ENCODE measurements at places on chromosomes 1 and 21.

DNA sequence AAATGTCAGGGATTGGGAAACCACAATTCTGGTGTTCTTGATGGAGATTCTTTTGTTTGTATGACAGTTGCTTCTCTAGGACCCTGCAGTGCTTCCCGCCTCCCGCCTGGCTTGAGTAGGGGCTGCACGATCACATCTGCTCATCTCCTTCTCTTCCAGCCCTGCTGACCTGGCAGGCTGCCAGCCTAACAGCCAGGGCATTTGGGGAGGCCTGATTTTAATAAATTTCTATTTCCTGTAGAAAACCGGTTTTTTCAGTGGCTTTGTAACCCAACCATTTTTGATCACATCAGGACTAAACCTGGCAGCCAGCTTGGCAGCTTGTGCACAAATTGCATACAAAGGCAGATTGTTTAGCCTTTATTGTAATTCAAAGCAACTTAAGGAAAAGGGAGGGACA lies 78.9 kb downstream of the UBE2U start:
- no peak for DNase-seq

DNA sequence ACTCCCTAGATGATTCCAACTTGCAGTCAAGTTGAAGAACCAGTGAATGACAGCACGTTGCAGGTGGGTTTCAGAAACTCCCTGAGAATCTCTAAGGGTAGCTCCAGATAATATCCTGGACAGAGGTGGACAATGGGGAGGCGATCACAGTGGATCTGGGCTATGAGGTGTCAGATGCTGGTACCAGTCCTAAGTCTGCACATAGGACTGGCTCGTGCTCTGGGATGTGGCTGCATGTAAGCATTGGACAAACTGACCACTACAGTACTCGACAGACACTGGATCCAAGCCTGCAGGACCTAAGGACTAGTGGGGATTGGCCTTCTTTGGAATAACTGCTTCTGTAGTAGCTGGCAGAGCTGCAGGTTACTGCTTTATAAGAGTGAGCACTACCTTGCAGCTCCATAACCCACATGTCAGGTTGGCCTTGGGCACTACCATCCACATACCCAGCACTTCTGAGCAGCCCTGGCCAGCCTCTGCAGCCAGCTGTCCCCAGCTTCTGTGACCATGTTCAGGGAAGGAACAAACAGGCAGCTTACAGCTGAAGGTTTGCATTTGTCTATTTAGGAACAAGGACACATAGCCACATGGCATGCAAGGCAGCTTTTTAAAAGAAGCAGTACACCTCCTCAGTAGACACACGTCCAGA lies 33.2 kb upstream of the DNAH14 start:
- DNase-seq = no peak

DNA sequence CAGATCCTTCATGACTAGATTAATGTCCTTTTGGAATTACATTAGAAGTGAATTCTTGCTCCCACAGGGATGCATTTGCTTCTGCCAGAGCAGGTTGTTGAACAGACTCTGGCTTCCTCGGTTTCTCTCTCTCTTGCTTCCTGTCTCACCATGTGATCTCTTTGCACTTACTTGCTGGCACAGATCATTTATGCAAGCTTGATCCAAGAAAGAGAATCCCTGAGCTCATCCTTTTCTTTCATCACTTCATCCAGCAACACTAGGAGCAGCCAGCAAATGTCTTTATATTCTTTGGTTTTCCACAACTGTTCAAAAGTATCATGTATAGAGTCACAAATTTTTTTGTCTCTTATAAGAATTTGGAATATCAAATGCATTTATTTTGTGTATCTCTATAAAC lies 313.5 kb downstream of the ZNF326 start:
- no peak for DNase-seq

DNA sequence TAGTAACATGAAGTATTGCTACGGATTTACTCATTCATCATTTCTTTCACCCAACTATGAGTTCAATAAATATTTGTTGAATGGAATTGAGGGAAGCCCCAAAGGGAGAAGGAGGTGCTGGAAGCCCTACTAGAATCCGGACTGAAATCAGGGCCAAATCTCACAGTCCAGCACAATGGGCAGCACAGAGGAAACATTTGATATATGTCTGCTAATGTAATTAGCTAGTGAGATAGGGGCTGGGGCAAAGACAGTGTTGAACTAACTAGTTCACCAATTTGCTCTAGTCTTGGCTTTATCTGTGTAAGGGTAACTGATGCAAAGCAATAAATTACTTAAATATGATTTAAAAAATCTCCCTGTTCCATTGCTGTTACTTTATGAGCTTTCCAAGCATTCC lies 26.1 kb upstream of the SLC30A1 start:
- no peak for DNase-seq

DNA sequence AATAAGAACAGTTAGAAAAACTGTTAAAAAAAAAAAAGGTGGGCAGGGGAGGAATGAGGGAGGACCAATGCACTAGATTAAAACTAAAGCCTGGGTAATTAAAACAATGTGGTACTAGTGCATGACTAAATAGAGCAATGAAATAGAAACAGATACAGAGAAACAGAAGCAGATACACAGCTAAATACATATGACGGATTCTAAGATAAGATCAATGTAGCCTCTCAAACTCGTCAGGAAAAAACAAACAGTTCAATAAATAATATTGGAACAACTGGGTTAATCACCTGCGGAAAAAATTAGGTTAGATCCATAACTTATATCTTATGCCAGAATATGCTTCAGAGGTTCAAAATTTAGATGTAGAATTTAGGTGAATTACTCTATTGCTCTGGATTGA lies 68.2 kb downstream of the ERO1B start:
- no peak for DNase-seq

- DNase-seq = no peak
These were observed 4.7 kb downstream of the DNALI1 start for GRCh38 chr1:37561133-37562132.

DNA sequence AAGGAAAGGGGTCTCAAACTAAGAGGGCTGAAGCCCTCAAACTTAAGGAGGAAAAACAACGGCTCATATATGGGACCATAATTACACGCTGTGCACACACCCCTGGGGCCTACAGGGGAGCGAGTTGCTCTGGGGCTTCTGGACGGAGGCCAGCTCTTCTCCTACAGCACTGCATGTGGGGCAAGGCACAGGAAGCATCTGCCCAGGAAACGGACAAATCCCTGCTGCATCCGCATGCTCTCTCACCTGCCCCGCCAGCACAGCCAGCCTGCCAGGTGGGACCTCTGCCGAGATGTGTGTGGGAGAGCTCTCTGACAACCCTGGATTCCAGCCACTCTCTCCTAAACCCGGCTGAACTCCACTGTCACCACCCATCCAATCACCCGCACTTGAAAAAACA lies 54.1 kb downstream of the MRPL37 start:
- DNase-seq = no peak

- DNase-seq = no peak
These were observed 56.7 kb downstream of the KCNC4 start for GRCh38 chr1:110266834-110267233.

- DNase-seq = no peak
These were observed 16.2 kb downstream of the KCNJ10 start for GRCh38 chr1:160053548-160054365.

DNA sequence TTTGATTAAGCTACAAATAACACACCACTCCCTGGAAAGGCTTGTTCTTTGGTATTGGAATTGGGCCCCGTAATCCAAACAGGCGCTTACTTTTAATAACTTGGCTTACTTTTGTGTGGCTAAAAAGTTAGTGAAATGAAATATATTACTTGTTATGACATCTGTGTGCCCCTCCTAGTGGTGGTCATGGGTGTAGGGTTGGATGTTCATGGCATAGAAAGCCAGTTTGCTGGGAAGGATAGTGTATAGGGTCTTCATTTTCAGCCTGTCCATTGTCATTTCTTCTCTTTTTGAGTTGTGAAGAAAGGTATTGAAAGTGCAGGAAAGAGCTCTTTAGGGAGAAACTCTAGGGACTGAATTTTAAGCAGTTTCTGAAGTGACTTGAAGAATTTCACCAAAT lies 5.9 kb downstream of the CDC14A start:
- DNase-seq = no peak

DNA sequence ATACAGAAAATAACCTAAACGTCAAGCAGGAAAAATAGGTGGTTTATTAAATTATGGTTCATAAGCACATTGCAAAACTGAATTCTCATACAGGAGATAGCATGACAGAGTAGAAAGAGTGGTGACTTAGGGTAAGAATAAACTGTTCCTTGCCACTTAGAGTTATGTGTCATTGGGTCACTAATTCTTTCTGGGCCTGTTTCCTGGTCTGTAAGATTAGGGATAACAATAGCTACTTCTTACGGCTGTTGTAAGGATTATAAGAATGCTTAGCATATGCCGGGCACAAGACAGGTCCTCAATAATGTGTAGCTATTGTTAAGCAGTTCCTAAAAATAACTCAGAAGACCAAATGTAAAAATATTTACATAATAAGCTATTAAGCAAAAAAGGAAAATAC lies 24.2 kb downstream of the SNRNP40 start:
- no peak for DNase-seq

- no peak for DNase-seq
These were observed 28.0 kb upstream of the ATP1A1 start for GRCh38 chr1:116345011-116345410.

- DNase-seq = no peak
These were observed 57.9 kb upstream of the FMOD start for GRCh38 chr1:203408486-203409481.

GRCh38 chr1:62989497-62989896 lies 205.6 kb downstream of the ATG4C start:
- DNase-seq = no peak

DNA sequence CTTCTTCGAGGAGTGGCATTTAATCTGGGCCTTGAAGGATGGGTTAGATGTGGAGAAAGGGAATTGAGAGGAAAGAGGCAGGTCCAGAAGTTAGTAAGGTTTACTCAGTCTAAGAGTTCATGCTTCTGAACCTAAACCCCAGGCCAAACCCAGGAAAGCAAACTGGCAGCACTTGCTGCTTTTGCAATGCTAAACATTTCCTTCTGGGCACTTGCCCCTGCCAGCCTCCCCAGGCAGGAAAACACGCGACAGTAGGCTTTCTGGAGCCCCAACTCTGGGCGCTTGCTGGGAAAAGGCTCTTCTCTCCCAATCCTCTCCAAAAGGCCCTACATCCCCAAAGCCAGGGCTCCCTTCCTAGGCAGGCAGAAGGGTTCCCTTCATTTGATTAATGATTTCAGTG lies 2.5 kb downstream of the OLFML2B start:
- DNase-seq = no peak

GRCh38 chr1:54965624-54966340 lies 14.6 kb upstream of the TMEM61 start:
- no peak for DNase-seq
